ENCODE measurements at places on chromosomes 3 and 15.

GRCh38 chr3:8871306-8871705 lies 92.0 kb downstream of the RAD18 start:
- no peak for DNase-seq

DNA sequence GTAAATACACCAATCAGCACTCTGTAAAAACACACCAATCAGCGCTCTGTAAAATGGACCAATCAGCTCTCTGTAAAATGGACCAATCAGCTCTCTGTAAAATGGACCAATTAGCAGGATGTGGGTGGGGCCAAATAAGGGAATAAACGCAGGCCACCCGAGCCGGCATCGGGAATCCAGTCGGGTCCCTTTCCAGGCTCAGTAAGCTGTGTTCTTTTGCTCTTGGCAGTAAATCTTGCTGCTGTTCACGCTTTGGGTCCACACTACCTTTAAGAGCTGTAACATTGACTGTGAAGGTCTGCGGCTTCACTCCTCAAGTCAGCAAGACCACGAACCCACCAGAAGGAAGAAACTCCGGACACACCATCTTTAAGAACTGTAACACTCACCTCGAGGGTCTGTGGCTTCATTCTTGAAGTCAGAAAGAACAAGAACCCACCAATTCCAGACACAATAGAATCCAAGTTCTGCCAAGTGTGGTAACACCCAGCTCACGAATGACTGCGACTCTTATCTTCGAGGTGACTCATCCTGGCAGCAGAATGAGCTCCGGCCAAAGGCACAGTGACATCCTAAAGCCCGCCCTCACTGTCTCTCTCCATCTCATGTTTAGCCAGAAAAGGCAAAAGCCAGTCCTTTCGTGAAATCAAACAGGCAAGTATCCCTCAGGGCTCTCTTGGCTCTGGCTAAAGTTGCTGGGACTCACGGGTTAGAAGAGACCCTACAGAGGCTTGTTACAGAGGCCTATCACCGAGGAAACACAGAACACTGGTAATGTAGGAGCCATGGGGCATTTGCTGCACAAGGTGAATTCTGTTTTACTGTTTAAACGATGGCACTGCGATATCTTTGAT lies 155.2 kb downstream of the FAM43A start:
- no peak for DNase-seq

- no peak for DNase-seq
Observed at GRCh38 chr15:66780973-66781718, 79.1 kb downstream of the SMAD6 start.

- no peak for DNase-seq
Observed at GRCh38 chr15:67358812-67359211, 104.2 kb downstream of the IQCH start.

- peak; percentile 8 for DNase-seq
Observed at GRCh38 chr3:25910997-25911396, 121.1 kb downstream of the OXSM start.

DNA sequence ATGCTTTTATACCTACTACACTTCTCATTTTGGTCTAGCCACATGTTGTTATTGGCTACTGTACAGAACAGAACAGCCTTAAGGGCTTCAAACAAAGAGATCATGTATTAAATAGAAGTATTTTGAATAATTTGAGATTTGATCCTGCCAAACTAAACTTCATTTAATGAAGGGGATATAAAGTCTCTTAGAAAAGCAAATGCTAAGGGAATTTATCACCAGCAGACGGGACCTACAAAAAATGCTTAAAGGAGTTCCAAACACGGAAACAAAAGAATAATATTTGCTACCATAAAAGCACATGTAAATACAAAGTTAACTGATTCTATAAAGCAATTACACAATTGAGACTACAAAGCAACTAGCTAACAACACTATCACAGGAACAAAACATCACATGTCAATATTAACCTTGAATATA lies 23.6 kb upstream of the FMN1 start:
- DNase-seq = no peak

DNA sequence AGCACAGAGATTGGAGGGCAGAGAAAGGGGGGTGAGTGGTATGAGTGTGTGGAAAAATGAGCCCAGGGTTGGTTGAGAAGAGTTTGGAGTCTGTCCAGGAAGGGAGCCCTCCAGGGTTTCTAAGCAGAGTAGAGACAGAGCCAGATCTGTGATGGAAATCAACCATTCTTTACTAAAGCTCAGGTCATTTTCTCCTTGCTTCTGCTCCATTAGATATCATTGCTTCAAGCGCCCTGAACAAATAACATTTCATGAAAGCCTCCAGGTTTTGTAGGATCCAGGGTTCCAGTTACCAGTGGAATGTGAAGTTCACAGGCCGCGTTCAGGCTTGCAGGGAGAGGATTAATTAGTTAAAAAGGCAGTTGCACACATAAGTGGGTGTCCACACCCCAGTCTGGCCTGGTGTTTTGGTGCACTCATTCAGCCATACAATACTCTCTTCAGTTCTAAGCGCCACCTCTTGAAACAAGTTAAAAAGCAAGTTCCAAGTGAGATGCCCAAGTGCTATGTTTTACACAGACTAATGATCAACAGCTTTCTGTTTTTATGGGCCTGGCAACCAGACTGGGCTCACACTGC lies 16.4 kb upstream of the BOC start:
- no peak for DNase-seq

DNA sequence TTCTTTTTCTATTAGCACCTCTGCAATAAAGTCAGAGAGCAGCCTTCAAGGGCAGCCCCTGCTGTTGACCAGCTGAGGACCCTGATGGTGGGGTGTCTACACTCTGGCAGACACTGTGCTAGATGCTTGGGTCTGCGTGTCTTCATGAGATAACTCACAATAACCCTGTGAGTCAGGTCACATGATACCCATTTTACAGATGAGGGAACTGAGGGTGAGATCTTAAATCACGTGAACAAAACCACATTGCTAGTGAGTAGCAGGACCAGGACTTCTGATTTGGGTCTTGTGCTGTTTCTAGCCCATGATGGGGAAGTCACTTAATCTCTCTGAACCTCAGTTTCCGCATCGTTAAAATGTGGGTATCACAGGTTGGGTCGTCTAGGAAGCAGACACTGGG lies 118.5 kb upstream of the LIPC start:
- no peak for DNase-seq

GRCh38 chr3:191770541-191770940 lies 309.6 kb downstream of the PYDC2 start:
- DNase-seq = no peak

- no peak for DNase-seq
Observed at GRCh38 chr3:52006017-52006819, 10.5 kb upstream of the RPL29 start.

- no peak for DNase-seq
Observed at GRCh38 chr3:148954981-148955380, 36.4 kb upstream of the GYG1 start.

- no peak for DNase-seq
Observed at GRCh38 chr3:140699516-140700231, 21.8 kb downstream of the TRIM42 start.

- no peak for DNase-seq
Observed at GRCh38 chr15:95108673-95109072, 877.3 kb downstream of the MCTP2 start.

DNA sequence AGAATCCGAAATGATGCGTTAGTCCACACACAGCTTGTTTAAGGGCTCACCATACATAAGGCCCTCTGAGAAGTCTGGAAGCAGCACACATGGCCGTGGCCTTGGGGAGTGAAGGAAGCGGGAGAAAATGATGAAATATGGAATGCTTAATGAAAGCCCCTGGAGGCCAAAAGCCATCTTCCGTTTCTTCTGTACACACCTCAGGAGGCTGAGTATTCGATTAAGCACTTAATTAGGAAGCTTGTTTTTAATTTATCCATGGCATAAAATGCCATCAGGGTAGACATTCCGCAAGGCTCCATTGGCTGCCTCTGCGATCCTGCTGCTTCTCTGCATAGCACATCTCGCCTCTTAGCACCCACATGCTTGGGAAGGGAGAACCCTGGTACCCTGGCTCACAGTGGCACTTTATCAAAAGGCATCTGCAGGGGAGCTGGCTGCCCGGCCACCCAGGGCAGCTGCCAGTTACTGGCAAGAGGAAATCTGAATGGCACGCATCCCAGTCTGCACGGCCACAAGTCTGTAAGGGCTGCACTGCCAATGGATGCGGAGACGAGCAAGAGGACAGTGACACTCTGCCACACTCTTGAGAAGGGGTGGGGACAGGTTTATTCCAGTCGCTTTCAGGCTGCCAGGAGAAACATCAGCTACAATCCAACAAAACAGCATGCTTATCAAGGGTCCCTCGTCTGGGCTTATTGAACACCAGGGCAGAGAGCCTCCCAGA lies 356.2 kb downstream of the OCA2 start:
- no peak for DNase-seq

- DNase-seq = no peak
Observed at GRCh38 chr3:159948429-159949144, 40.0 kb upstream of the IL12A start.

DNA sequence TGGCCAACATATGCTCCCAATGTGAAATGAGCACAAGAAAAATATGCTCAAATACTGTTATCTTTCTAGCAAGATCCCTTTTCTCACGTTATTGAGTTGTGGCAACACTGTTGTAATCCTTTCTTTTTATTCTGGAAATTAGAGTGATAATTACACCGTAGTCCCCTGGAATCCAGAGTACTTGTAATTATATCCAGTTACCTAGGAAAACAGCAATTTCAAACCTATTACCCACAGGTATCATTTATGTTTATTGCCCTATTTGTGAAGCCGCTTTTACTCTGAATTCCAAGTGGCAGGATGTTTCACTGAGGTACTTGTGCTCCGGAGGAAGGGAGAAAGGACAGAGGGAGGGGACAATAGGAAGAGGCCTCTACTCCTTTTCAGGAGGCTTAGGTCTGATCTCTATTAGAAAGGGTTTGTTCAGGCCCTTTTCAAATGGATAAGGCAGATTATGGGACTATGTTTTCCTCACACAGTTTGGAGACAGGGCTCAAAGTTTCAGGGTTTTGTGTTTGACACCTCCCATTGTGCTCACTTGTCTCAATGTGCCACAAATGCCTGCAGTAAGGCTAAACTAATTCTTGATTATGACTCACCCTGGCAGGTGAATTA lies 646.6 kb downstream of the TUSC7 start:
- DNase-seq = no peak

- no peak for DNase-seq
Observed at GRCh38 chr15:22902046-22902445, 63.6 kb downstream of the NIPA2 start.

GRCh38 chr3:25826510-25826909 lies 36.6 kb downstream of the OXSM start:
- no peak for DNase-seq

DNA sequence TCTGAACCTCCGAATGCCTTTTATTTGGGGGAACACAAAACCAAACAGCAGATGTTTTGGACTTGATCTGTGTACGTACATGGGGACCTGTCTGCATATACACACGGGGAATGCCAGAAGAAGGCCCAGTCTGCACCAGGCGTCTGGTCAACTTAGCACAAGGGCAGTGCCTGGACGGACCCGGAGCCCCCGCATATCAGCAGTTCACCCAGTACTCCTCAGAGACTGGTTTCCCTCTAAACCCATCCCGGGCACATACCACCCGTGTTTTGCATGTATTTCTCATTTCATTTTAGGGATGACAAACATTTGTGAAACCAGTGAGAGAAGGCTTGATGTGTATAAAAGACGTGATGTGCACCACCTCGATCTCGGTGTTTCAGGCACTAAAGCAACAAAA lies 49.7 kb downstream of the KLHL25 start:
- no peak for DNase-seq

GRCh38 chr3:156750191-156750873 lies 75.8 kb upstream of the LEKR1 start:
- no peak for DNase-seq

DNA sequence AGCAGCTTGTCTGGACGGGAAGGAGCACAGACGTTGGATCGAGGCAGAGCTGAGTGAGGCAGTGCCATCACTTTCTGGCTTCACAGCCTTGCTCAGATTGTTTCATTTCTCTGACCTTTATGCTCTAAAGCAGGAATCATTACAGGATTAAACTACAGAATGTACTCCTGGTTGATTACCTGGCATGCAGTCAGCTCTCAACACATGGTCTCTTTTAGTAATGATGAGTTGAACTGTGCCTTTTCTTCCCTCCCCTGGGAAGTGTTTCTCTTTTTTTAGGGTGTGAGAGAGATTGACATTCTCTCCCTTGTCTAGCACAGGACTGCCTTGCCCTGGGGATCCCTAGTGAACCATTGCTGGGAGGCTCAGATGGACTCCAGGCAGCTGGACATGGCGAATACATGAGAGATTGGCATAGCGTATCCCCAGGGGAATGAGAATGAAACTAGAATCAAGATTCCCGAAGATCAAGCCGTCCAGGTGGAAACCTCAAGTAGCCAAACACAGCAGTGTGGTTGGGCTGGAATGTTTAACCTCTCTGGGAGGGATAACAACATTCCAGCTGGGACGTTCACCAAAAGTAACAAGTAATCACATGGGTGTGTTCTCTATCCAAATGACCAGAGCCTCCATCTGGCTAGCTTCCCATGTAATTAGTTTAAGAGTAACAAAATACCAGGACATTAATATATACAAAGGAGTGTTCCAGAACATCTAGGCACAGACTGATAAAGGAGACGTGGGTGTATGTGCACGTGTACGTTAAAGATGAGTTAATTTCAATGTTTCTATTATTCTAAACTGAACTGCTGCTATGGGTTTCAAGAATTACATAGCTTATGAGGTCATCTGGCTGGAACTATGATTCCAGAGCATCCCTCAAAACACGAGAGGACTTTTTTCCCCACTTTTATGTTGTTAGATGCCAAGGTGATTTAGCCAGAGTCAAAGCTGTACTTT lies 118.6 kb upstream of the NR2E3 start:
- DNase-seq = no peak

- no peak for DNase-seq
Observed at GRCh38 chr3:32456429-32457130, 46.1 kb downstream of the CMTM6 start.

DNA sequence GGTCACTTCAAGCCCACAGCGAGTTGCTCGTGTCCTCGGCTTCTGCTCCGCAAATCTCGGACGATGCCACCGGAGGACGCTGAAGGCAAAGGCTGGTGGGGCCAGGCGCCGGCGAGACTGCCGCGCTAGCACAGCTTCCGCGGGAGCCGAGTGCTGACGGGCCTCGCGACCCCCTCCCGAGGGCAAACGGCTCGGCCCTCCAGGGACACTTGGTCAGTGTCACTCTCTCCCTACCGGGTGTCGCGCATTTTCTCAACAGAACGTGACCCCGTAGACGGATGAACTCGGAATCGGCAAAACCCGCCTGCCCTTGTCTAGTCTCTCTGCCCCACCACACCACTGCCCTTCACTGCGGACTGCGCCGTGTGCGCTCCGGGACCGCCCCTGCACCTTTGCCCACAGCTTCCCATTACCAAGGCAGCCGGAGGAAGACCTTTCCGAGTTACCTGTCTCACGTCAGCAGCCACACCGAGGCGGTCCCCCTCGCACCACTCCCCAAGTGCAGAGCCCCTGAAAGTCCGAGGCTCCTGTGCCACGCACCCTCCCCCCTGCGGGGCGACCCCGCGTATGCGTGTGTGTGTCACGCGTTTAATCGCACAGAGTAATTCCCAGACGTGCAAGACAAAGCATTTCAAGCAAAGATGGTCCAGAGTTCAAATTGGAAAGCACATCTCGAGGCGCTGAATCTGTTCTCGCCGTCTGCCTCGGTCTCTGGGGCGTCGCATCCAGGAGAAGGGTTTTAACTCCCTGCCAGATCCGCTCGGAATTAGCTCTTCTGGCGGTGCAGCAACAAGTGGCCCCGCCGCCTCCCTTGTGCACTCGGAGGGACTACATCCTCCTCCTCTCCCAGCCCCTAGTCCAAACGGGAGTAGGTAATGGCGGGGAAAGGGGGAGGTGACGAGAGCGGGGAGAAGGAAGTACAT lies 245.0 kb upstream of the TOPAZ1 start:
- no peak for DNase-seq
